ENCODE measurements at places on chromosomes 2 and 18.

DNA sequence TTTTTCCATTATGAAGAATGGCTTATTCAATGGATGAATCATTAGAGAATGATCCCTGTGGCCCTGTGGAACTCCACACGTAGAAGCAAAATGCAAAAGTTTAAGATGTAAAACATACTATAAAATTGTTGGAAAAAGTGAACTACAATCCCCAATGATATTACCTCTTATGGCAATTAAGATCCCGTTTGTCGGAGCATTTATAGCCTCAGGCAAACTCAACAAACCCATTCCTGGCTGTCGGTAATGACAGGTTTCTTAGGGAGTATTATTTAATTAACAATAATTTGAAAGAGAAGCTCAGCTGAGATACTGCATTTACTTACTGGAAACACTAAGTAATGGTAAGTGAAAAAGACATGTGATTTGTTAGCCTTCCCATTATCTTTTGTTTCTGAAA is 138.3 kb downstream of the CDH20 start:
- no peak for DNase-seq

GRCh38 chr2:101295895-101296294 is 12.6 kb downstream of the RNF149 start:
- no peak for DNase-seq

- DNase-seq, result no peak
These were observed 811.8 kb upstream of the ACVR2A start for GRCh38 chr2:147033044-147033443.

- DNase-seq, result no peak
These were observed 5.0 kb downstream of the RUFY4 start for GRCh38 chr2:218074031-218074430.

GRCh38 chr2:97966545-97967215 is 29.1 kb downstream of the TMEM131 start:
- no peak for DNase-seq

DNA sequence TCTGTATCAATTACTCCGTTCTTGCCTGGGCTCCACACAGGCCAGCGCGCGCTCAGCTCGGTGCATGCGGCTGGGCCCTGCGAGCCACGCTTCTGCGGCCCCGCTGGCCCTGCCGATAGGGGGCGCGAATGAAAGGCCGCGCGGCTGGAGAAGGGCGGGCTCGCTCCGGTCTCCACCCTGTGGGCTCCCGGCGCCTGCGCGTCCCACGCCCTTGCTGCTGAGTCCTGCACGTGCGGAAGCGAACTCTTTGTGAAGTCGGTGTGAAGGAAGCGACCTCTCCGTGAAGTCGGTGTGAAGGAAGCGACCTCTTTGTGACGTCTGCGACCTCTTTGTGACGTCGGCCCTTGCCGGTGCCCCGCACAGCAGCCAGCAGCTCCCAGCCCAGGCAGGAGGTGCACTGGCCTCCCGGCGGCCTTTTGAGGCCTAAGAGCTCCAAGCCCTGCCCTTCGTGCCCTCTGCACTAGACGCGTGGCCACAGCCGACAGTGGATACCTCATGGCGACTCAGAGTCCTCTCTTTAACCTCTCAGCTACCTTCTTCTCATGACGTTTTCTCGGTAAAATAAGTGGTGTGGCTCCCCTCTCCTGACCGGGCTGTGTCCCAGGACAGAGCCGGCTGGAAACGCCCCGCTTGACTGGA is 391.9 kb upstream of the RAB6C start:
- no peak for DNase-seq

Data from activated CD8-positive, alpha-beta memory T cell treated with anti-CD3 and anti-CD28 coated beads for 24 hours (primary cell).